ENCODE measurements at places on chromosomes 6 and 20.

DNA sequence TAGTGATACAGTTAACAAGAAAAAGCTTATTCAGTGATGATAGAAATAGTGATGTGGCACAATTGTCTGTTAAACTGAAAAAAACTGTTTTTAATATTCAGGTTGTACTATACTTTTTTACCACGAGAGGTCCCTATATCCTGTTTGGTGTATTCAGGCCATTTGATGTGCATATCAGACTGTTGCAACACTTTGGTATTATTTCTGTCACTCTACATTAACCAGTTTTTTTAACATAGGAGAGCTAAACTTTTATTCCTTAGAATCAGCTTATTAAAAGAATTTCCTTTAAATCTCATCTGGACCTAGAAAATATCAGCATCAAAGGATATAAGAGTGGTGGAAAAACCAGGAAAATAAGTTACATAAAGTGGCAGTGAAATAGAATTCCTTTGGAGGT, 36.8 kb downstream of the TSPYL4 start:
- DNase-seq = no peak

GRCh38 chr20:61094581-61094980, 157.5 kb upstream of the CDH4 start:
- no peak for DNase-seq

DNA sequence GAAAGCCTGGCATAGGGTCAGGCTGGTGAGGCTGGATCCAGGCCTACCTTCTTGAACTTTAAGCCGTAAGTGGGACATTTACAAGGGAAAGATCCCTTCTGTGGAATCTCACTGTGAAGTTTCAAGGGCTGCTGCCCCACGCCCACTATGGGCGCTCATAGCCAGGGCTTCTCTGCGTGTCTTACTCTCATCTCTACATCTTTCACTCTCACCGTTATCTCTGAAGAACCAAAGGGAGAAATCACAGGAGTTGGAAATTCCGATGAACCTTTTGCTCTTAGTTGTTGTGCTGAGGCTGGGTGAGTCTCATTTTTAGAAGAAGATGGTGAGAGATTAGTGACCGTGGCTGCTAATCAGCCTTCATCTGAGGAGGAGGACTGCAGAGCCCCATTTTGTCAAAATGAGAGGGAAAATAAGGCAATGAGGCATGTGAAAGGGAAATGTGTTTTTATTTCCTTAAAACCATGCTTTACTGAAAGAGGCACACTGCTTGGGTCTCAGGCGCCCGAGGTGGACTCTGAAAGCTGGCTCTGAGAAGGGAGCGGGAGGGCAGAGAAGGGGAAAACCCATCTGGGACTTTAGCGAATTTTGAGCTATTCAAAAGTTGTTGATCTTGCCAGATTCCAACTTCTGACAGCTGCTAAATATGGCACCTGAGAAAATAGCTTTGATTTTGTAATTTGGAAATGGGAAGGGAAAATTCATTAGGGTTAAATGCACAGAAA, 301.5 kb downstream of the CLIC5 start:
- DNase-seq = no peak

DNA sequence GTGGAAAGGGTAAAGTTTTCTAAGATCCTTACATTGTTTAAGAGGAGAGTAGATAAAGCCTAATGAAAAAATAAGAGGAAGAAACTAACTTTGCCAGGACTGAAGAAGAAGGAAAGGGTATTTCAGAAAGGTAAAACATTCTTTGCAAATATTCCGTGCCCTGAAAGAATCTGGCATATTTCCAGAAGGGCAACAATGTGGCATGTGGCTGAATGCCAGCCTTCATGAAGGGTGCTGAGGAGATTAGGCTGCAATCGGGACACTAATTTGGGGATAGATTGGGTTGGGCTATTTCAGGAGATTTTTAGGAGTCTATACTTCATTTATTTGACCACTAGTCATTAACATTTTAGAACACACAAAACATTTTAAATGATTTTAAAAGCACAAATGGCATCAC, 16.2 kb upstream of the UFL1 start:
- no peak for DNase-seq

DNA sequence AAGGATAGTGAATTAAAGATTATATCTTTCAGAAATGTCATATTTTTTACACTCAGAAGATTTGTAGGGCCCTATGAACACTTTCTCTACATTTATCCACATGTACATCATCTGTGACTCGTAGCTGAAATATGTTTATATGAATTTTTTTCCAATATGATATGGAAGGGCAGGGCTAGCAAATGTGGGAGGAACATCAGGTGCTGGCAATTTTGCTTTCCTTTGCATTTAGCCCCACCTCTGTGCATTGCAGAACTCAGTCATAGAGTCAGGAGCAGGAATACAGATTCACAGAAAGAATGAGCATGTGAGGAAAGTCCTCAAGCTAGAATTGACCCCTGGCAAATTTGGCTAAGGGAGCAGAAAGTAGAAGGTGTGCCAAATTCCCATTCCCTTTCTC, 129.9 kb downstream of the CRYBG1 start:
- DNase-seq = no peak

DNA sequence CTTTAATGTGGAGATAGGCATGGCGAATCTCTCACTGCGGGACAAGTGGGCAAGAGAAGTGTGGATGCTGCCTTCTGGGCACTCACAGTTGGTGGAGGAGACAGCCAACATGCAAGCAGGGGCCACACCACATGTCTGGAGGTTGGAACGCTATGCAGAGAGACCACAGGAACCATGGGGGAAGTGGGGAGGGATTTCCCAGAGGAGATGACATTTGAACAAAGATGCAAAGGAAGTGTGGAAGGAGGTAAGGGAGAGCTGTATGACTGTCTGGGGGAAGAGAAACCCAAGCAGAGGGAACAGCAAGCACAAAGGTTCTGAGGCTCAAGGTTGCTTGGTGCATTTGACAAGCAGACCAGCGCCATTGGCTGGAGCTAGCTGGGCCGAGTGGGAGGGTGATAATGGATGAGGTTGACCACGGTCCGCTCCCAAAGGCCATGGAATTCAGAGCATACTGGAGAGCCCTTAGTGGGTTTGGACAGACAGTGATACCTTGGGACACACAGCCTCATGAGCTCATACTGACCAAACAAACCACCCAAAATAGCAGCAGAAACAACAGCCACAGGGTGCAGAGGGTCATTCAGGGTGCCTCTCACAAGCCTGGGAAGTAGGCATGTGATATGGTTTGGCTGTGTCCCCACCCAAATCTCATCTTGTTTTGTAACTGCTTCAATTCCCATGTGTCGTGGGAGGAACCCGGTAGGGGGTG, 7.6 kb upstream of the FAM110A start:
- DNase-seq = no peak

DNA sequence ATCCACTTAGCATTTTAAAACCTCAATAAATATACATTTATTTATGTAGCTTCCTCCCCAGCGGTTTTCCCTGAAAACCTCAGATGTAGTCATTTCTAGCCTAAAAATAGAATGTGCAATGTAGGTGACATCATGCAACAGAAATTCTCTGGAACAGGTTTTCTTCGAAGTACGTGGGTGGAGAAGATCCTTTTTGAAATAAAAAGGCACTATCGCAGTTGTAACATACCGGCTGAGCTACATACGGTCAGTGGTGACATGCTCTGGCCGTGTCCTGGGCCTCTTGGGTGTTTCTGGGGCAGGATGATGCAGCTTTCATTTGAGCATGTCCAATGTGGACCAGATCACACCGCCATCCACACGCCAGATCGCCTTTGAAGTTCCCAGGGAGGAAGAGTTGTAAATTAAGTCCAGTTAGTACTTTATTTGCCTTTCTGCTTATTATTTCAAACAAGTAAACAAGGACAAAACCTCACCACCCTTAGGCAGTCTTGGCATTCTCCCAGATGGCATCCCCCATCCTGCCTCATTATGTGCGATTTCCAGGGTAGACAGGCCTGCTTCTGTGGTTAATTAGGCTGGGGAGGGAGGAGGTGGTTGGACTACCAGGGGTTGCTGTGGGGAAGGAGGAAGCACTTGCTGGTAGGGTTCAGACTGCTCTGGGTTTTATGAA, 109.5 kb upstream of the CLDN20 start:
- DNase-seq = no peak

- no peak for DNase-seq
Measured at GRCh38 chr20:58458342-58459057, 56.7 kb downstream of the APCDD1L start.

- no peak for DNase-seq
Measured at GRCh38 chr20:21053002-21053762, 53.0 kb downstream of the LINC00237 start.

GRCh38 chr6:109693111-109693510, 2.0 kb downstream of the FIG4 start:
- DNase-seq = no peak

- no peak for DNase-seq
Measured at GRCh38 chr6:157822245-157823000, 623 bp upstream of the SNX9 start.

DNA sequence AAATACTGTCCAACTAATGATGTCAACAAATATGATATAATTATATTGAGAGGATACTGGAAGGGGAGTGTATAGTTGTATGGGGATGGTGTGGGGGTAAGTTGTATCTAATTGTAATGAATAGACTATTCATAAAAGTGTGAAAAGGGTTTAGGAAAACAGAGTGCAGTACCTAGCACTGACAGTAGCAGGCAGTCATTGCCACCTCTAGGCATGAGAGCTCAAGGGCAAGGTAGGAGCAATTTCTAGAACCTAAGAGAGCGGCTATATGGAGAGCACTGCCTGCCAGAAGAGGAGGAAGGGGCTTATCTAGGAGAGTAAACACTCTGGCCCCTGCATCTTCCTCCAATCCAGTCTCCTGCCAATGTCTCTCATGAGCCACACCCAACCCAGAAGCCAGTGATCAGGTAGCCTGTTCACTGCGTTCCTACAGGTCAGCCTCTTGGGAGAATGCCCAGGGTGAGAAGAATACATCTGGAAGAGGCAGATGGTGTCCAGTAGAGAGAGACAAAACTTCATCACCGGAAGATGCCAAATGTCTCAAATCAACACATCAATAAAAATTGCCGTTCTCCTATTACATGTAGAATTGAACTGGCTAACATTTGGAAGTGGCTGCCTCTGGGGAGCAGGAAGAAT, 200.0 kb downstream of the LY86 start:
- no peak for DNase-seq

GRCh38 chr6:38567436-38567835, 72.3 kb downstream of the BTBD9 start:
- no peak for DNase-seq

GRCh38 chr6:73263570-73263909, 544 bp upstream of the KHDC1 start:
- no peak for DNase-seq

- no peak for DNase-seq
Measured at GRCh38 chr20:51995551-51995951, 193.2 kb upstream of the SALL4 start.

GRCh38 chr6:13574571-13575376, at the start of gene SIRT5:
Gene SIRT5, plus strand, starts transcription at chr6:13574601. Its CDS starts 9,510 bp downstream, at chr6:13584111.
- DNase-seq = peak; percentile 58

DNA sequence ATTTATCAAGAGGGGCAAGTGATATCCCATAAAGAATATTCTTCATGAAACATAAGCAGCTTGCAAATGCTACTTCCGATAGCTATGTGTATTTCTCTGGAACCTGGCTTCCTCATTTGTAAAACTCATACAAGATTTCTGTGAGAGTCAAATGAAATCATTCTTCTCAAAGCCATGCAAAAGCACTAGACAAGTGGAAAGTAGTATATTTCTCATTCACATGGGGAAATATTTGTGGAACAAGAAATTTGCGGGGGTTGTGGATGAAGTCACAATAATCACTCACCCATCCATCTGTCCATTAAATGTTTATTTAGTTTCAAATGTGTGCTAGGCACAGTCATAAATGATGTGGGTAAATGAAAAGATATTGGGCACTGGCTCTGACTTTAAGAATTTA, 150.5 kb downstream of the IPCEF1 start:
- DNase-seq = no peak

GRCh38 chr20:25470045-25470444, 62.6 kb downstream of the GINS1 start:
- DNase-seq = no peak

- DNase-seq = no peak
Measured at GRCh38 chr20:60258255-60258863, 300.1 kb downstream of the CDH26 start.

DNA sequence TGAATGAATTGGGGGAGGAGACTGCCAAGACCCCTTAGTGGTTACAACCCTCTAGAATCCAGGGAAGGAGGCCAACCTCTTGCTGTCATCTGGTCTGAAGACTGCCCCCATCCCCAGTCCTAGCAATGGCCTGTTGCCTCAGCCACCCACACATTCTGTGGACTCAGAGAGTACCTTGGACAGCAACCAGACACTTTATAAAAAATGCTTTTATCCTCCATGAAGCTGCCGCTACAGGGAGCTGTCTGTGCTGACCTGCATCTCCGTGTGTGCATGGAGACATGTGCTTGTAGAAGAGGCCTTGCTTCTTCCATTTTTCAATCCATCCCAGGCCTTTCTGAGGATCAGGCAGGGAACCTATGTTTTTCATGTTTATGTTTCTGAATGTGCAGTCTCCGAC, 15.2 kb downstream of the CDH22 start:
- DNase-seq = no peak

DNA sequence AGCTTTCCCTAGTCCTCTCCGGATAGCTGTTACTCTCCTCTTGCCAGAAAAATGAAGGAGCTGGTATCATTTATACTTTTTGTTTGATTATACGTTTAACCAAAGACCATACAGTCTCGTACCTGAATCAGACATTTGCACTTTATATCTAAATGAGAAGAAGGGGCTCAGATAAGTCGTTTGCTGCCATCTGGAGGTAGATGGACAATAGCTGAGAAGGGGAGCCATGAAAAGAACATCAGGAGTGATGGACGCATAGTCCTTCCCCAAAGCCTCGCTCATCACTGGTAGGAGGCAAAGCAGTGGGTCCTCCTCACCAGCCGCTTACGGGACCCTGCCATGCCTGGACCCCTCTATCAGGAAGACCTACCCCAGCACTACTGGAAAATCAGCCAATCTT, 45.4 kb downstream of the RPF2 start:
- DNase-seq = no peak

DNA sequence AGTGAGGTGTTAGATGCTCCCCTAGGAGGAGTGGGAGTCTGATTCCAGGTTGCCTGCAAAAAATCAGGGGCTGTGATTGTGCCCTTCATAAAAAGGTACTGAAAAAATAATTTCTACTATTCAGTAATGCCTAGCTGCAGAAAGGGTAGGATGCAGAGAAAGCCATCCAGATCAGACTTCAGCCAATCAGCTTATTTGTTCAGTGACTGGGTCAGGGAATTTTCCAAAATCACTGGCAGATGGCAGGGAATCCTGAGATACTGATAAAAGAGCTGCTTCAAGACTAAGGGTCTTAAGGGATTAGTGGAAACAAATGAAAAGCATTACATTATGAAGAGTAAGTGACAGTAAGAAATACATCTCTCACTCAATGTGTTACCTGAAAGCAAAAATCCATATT, 42.8 kb upstream of the MTRF1L start:
- DNase-seq = no peak

DNA sequence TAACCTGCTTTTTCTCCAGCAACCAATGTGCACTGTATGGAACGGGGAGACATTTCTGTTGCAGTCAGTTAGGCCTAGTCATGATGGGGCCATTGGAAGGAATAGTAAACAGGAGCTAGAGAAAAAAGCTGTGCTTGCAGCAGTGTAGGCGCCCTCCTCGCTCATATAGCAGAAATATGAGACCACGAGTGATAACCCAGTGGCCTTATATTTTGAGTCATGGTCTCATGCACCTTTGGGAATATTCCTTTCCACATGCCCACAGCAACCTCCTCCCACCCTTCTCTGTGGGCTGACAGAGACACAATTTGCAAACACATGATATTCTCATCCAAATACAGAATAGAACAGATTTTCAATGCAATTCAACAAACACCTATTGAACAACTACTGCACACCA, 248.9 kb upstream of the CITED2 start:
- no peak for DNase-seq
